Esophagus muscularis mucosa (tissue), 4 donors: ENCODE measurements at places on chromosomes 6 and 20. TPM values are rescaled to one million over a fixed set of nuclear protein-coding genes. Genes with fewer than 3 reads are reported as not detected.

DNA sequence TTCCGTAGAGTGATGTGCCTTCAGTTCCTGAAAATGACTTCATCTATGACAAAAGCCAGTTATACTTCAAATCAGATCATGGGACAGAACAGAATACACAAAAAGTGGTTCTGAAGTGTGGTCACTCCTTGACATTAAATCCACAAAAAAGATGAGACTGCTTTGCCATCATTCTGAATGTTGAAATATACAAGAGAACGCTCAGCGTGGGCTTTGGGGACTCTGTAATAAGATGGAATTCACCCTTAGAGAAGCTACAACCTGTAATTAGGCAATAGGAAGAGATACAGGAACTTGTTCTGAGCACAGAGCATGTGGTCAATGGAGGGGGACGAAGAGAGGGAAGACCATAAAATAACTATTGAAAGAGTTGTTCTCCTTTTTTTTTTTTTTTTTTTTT is 184.3 kb downstream of the CARMIL1 start:
- no peak overlapping the region for H3K4me3 ChIP-seq
- H3K27ac ChIP-seq: no peak overlapping the region
- no peaks in the 10 kb centered on the region for H3K27me3 ChIP-seq
- no peaks in the 10 kb centered on the region for H3K4me1 ChIP-seq
- H3K36me3 ChIP-seq: no peaks in the 10 kb centered on the region

DNA sequence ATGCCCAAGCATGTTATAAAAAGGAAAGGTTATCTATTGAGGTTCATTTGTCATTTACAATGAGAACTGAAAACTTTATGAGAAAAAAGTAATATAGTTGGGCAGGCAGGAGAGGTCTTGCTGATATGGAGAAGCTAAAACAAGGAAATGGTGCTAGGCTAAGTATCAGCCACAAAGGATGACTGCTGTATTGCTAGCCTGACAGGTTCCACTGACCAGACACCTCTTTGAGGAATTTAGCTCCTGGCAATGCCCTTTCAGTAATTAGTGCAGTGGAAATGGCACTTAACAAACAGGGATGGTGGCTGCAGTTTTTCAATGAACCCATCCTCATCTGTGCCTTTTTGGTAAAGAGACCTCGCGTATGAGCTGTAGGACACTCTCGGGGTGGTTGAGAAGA is 284.4 kb downstream of the ZFAND3 start:
- H3K27me3 ChIP-seq: no peaks in the 10 kb centered on the region
- DNase-seq: no peak
- H3K36me3 ChIP-seq: no peaks in the 10 kb centered on the region
- H3K4me1 ChIP-seq: no peaks in the 10 kb centered on the region

The TNXB gene
- 525 TPM for total RNA-seq

- no peak for DNase-seq
- H3K36me3 ChIP-seq: no peaks in the 10 kb centered on the region
- H3K27me3 ChIP-seq: no peaks in the 10 kb centered on the region
- H3K27ac ChIP-seq: no peak overlapping the region
- no peak overlapping the region for H3K4me3 ChIP-seq
- H3K4me1 ChIP-seq: no peaks in the 10 kb centered on the region
Measured at GRCh38 chr6:79250107-79250514, 15.6 kb upstream of the HMGN3 start.

DNA sequence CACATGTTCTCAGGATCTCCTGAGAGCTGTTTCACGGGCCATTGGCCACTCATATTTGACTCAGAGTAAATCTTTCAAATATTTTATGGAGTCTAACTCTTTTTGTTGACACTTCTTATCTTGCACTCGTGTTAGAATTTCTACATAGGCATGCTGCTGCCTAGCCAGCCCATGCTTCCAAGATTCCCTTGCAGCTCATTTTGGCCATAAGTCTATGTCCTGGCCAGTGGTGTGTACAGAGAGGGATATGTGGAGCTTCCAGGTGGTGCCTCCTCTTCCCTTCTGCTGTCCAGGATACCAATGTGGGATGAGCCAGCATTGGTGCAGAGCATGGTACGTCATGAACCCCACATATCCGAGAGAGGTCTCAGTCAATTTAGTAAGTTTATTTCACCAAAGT is 522.6 kb downstream of the QKI start:
- DNase-seq: no peak
- peaks cover 13% of the 10 kb centered on the region for H3K4me1 ChIP-seq
- H3K4me3 ChIP-seq: no peak overlapping the region
- H3K27me3 ChIP-seq: no peaks in the 10 kb centered on the region

DNA sequence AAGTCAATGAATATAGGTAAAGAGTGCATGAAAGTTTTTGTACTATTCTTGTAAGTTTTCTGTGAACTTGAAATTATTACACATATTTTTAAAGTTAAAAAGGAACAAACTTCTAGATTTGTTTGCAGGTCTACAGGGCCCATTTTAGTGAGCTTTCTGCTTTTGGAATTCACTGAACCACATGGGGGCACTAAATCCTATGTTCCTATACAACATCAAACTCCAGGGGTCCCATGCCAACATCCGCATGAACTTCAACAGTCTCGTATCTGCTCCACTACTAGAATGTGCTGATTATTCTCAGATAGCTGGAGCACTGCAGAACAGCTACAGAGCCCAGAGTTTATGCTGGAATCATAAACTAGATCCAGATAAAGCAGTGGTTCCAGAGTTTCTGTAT is 347.9 kb upstream of the SPTLC3 start:
- H3K27me3 ChIP-seq: no peaks in the 10 kb centered on the region
- DNase-seq: peak; percentile 42
- no peaks in the 10 kb centered on the region for H3K36me3 ChIP-seq

DNA sequence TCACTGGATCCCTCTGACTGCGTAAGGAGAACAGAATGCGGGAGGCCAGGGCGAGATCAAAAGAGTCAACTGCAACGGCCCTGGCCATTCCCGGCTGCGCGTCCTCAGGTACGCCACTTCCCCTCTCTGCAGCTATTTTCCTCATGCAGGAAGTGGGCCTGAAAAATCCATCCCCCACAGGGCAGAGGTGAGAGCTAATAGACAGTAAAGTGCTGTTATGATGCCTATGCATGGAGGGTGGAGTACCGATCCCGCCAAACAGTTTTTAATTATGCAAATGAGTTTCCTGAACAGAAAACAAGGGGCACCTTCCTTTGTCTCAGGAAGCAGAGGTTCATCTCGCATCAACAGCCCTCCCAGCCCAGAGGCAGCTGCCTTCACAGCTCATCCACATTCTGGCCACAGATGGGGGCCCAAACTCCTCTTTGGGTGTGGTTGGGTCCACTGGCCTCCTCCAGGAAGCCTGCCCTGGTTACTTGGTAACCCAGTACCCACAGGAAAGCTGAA is 9.3 kb downstream of the PREX1 start:
- H3K4me1 ChIP-seq: peaks cover 8% of the 10 kb centered on the region
- no peaks in the 10 kb centered on the region for H3K27me3 ChIP-seq
- no peak overlapping the region for H3K4me3 ChIP-seq
- no peak for DNase-seq
- no peak overlapping the region for H3K27ac ChIP-seq

The DACT2 gene
- 1.2 TPM for total RNA-seq

The MCUR1 gene
- 17.6 TPM for total RNA-seq

The CD24 gene
- total RNA-seq: 1.1 TPM

DNA sequence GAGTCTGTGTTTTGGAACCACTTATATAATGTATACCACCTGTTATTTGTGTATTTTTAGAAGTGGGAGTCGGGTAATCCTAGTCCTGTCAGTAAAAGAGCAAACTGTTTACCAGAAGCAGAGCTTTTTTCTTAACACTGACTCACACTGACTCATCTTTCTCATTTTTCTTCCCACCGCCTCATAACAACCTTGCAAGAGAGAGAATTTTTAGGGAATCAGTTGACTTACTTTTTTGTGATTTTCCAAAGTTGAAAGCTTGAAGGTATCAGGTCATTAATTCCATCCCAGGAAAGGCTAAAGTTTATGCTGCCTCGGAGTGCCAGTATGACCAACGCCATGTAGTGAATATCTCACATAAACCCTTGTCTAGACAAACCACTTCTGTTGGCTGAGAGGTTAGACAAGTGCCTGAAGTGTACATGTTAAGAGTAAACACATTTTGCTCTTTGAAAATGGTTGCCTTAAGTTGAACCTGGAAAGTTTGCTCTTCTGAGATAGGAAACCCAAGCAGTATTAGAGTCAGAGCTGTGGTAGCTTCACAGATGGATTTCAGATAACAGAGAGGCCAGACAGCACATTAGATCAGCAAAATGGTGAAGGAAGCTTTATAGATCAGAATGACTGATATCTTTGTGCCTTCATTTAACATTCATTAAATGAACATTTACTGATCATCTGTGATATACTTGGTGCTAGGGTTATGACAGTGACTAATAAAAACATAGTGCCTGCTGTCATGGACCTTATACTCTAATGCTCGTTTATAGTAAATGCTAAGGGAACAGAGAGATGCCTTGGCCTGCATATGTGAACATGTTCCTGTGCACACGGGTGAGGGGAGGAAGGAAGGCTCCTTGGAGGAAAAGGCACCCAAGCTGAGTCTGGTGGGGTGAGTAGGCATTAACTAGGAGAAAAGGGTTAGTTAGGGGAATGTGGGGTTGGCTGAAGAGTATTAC is 29.1 kb upstream of the PKIG start:
- H3K27me3 ChIP-seq: no peaks in the 10 kb centered on the region
- no peak for DNase-seq
- peaks cover 75% of the 10 kb centered on the region for H3K4me1 ChIP-seq
- peak overlapping the region; percentile 89 for H3K27ac ChIP-seq
- H3K36me3 ChIP-seq: no peaks in the 10 kb centered on the region
- no peak overlapping the region for H3K4me3 ChIP-seq

DNA sequence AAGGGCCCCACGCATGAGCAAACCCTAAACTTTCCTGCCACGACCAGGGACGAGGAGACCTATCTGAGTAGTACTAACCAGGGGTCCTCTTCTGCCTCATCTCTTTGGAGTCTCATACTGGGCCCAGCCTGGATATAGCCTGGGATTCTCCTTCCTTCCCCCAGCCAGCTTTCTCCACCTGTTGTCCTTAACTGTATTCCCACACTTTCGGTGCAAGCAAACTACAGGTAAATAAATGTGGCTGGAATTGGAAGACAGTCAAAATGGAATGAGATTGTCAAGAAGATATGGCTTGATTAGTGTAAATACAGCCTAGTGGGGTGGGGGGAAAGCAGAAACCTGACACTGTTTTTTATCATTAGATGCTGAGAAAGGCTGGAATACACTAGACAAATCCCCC is 23.5 kb upstream of the LY86 start:
- no peaks in the 10 kb centered on the region for H3K27me3 ChIP-seq
- DNase-seq: no peak
- no peaks in the 10 kb centered on the region for H3K36me3 ChIP-seq
- H3K4me3 ChIP-seq: no peak overlapping the region

The LRRN4 gene
- not detected for total RNA-seq

DNA sequence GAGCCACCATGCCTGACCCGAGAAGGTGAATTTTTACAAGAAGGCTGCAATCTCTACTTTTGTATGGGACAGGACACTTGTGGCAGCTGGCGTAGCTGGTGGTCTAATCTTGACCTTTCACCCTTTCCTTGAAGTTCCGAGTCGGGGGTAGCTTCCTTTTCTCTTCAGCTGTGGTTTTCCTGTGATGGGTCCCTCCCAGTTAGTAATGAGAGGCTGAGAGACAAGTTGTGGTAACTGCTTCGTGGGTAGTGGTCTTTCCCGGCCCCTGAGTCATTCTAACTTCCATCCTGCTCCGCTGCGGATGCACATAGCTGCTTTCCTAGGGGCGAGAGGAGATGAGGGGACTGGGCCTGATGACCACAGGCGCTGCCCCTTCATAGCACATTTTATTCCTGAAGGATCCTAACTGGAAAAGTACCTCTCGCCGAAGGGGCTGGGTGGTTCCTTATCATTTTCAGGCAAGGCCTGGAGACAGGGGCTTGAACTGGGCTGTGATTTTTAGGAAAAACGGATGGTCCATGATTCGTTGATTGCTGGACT is 3.1 kb downstream of the SYNJ2 start:
- no peak overlapping the region for H3K4me3 ChIP-seq
- H3K4me1 ChIP-seq: peaks cover 72% of the 10 kb centered on the region
- no peak for DNase-seq
- H3K27ac ChIP-seq: peak overlapping the region; percentile 69

The ADGB gene
- total RNA-seq: not detected

DNA sequence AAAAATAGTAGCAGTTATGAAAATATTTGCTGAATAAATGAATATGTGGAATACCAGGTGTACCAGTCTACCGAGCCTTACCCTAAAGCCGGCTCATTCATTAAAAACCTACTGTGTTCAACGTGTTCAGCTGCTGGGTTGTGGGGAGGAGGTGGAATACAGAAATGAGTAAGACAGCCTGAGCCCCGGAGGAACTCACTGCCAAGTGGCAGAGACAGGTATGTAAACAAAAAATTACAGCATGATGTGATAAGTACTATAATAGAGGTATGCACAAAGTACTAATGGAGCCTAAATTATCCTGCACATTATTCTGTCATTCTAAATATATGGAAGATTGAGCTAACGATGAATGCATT is 6.8 kb upstream of the ADTRP start:
- no peaks in the 10 kb centered on the region for H3K4me1 ChIP-seq
- H3K36me3 ChIP-seq: no peaks in the 10 kb centered on the region
- no peak overlapping the region for H3K4me3 ChIP-seq
- H3K27me3 ChIP-seq: no peaks in the 10 kb centered on the region
- no peak overlapping the region for H3K27ac ChIP-seq

DNA sequence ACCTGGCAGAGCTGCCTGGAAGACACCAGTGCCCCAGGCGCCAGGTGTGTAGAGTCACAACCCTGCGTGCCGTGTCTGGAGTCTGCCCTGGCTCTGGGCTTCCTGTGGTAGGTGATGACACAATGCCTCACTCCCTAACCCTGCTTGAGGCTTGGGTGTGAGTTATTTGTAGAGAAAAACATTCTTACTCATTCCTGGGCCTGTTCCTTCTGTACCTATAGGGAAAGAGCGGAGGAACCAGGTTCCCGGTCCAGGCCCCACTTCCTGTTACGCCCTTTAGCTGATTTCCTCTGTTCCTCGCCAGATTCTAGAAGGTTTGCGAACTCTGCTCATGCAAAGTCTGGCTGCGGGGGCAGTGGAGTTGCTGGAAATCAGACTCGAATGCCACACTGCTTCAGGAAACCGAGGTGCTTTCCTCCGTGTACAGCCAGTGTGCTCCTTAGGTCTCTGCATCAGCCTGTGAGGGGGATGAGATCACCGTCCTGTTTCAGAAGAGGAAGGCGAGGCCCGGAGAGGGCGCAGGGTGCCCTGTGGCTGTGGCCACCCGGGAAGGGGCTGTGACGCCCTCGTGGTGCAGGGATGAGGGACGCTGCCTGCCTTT is 67.1 kb upstream of the DUSP22 start:
- H3K4me1 ChIP-seq: peaks cover 4% of the 10 kb centered on the region
- H3K27ac ChIP-seq: peak overlapping the region; percentile 10
- DNase-seq: no peak

The CEBPB gene
- 148 TPM for total RNA-seq
